ENCODE measurements at places on chromosomes 7 and 10.

DNA sequence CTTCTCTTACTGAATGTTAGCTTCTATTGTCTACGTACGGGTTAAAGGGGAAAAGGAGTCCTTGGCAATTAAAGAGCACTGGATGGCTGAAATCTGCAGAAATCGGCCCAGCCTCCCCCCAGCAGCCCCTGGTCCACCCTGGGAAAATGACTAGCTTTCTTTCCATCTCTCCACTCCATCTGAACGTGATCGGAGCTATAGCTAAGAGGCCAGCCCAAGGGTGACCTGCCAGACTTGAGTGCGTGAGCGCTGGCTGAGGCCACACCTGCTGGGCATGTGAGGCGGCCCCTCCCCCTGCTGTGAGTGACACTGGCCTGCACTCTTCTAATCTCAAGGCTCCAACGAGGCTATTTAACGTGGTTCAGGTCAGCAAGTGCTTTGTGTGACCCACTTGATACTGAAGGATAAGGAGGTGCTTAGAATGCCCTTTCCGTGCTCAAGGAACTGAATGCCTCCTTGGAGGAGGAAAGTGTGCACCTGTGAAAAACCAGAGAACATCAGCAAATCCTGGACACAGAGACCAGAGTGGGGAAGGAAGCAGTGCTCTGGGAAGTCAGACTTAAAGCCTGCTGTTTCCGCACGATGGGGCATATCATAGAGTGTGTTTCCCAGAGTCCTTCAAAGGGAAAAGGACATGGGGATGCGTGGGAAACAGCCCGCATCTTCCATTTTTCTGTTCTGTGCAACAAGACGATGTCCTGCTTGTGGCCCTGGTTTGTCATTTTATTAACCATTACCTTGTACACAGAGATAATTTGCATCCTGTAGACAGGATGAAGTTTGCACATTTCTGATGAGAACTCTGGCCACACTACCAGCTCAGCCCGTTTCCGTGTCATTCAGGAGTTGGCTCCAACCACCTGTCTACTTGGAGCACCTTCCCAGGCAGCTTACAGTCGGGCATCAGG, 12.5 kb upstream of the MNX1 start:
- DNase-seq = no peak

GRCh38 chr10:132229834-132230556, 43.2 kb downstream of the DPYSL4 start:
- DNase-seq = no peak

- no peak for DNase-seq
These were observed 440.1 kb downstream of the TCERG1L start for GRCh38 chr10:130871406-130871805.

GRCh38 chr10:73644015-73644743, 2.9 kb upstream of the MYOZ1 start:
- peak; percentile 46 for DNase-seq

- no peak for DNase-seq
These were observed 47.0 kb downstream of the CLRN3 start for GRCh38 chr10:127845756-127846155.

DNA sequence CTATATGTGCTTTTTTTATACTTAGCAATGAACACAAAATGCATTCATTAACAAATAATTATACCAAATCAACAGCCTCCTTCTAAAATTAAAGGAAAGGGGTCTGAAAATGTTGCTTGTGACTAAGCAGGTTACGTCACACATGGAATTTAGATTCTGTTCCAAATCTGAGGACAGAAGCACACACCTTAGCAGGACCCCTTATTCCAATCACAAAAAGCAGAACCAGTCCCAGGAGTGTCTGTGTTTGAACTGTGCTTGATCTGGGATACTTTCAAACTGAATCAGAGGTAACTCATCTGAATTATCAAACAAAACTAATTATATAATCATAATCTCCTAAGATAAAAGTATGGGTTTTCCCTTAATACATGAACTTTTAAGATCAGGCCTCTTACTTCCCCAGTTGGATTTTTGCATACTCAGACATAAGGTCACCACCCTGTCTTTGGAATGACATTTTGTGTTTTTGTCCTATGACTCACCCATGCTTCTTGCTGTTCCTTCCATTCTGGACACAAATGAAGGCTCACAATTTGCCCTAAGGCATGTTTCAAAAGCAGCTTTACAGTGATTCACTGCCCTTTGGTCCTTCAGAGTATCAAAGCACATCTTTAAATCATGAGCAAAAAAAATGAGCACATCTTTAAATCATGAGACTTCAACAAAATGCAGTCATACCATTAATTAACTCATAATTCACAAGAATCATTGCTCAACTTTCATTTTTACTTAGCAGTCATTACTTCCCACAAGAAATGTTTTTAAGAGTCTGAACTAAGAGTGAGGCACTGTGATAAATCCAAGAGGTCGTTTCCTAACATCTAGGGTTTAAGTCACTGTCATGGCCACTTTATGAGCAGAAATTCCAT, 35.5 kb downstream of the SEMA3C start:
- peak; percentile 42 for DNase-seq

DNA sequence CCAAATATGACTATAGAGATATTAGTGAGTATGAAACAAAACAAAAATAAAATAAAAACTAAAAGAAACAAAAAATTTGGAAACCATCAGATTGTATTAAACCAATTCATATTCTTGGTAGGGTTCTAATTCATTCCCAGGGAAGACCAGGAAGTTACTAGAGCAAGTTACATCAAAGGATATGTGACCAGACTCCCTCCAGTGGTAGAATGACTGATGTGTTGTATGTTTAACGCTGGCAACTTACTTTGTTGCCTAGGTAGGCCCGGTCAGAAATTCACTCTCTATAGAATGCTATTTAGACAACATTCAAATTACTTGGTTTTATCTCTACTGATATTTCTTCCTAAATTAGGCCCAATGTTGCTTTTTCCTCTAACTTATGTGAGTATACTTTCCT, 5.2 kb downstream of the PHYHIPL start:
- peak; percentile 46 for DNase-seq

GRCh38 chr7:105849122-105849855, 27.1 kb downstream of the ATXN7L1 start:
- DNase-seq = no peak

DNA sequence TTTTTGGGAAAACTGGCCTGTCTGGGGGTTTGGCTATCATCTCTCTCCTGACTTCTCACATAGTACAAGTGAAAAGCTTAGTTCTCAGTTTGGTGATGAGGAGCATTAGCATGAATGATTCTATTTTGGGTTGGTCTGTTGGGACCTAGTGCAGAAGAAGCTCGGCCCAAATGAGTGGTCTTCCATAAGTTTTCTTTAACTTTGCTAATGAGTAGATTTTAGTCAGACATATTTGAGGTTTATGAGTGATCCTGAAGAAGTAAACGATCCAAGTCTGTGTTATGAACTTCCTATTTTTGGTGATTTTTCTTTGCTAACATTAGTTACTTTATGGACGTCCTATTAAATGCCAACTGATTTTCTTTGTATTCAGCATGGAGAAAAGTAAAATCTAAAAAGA, 51.7 kb upstream of the CALD1 start:
- no peak for DNase-seq

DNA sequence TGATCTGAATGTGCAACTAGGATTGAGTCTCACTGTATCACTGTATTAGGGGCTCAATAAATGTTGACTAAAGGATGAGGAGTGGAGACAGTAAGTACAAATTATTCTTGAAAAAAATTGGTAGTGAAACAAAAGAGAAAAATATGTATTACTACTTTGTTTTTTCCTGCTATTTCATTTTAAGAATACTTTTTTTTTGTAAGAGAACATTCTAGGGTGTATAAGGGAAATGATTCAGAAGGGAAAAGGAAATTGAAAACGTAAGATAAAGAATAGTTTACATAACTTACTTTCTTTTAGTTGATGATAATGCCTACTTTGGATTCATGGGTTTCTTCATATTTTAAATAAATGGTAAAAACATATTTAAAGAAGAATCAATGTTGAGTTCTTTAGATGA, 9.6 kb downstream of the CAPZA2 start:
- DNase-seq = no peak

- DNase-seq = no peak
These were observed 100.5 kb downstream of the PRKAG2 start for GRCh38 chr7:151776446-151776845.

- no peak for DNase-seq
These were observed 74.5 kb downstream of the COBL start for GRCh38 chr7:51242007-51242691.

DNA sequence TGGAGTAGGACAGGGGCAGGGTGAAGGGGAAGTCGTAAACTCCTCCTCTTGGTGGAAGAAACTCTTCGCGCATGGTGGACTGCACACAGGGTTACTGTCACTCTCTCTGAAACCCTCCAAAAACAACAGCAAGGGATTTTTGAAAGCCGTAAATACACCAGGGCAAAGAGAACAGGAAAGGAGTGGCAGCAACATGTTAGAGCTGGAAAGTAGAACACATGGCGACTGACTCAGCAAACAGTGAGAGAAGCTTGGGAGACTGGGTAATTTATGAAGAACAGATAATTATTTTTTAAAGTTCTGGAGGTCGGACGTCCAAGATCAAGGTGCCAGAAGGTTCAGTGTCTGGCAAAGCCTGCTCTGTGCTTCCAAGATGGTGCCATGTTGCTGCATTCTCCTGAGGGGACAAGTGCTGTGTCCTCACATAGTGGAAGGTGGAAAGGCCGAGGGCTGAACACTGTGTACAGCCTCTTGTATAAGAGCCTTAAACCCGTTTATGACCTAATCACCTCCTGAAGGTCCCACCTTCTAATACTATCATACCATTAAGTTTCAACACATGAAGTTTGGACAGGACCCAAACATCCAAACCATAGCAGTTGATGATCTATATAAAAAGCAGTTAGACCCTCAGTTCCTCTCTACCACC, 22.5 kb upstream of the C10orf53 start:
- DNase-seq = no peak

- no peak for DNase-seq
These were observed 187.4 kb downstream of the RNLS start for GRCh38 chr10:88395677-88396076.

GRCh38 chr7:1255080-1255816, 22.6 kb downstream of the UNCX start:
- no peak for DNase-seq
